ENCODE measurements at places on chromosomes 2 and 18.

DNA sequence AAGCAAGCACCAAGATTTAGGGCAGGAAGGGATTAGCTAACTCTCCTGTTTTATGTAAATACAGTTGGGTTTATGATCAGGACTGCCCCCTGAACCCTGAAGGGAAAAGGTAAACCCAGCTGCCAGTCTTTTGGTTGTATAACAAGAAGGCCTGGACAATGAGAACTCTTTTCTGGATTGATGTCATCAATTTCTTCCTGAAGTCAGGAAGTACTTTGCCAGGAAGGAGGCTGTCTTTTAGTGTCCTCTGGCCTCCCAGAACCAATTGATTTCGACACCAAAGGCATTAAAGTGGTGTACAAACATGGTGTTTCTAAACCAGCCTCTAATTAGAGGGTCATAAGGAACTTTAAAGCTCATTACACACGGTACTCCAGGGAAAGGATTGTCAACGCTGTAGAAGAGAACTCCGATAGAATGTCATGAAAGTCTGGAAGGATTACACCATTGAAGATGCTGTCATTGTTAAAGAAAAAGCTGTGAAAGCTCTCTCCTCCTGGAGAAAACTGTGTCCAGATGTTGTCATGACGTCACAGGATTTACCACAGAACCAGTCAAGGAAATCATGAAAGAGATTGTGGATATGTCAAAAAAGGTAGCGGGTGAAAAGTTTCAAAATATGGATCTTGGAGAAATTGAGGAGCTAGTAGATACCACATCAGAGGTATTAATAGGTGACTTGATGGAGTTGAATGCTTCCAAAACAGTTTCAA is 78.8 kb downstream of the ANKRD12 start:
- no peak for DNase-seq

GRCh38 chr2:30374380-30374779 is 72.7 kb upstream of the LCLAT1 start:
- no peak for DNase-seq

- no peak for DNase-seq
These were observed 16.3 kb downstream of the ZFP36L2 start for GRCh38 chr2:43210125-43210466.

DNA sequence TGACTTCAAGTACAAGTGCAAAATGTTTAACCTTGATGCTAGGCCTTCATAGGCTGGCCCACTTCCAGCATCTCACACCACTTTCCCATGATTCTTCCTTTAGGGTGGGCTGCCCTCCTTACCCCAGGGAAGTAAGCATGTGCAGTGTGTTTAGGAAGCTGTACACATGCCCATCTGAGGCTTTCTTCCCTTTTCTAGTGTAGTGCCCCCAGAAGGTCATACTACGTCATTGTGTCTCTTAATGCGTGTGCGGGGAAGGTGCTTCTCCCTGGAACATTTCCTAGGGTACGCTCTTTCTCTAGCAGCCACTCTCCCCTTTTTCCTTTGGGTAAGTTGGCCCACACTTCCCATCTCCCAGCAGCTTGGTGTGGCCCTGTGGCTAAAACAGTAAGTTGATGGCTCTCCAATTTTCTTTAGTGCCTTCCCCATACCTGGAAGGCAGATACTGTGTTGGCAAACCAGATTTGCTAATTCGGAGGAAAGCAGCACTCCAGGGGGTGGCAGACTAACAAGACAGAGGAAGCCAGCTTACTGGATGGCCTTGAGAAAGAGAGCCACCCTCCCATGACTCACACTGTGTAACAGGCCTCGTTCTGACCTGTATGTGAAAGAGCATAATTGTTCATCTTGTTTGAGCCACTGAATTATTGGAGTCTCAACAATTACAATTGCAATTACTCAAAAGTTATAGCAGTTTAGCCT is 1.1 kb upstream of the SULT6B1 start:
- DNase-seq = no peak

- no peak for DNase-seq
These were observed 24.1 kb upstream of the NMUR1 start for GRCh38 chr2:231554327-231554726.

DNA sequence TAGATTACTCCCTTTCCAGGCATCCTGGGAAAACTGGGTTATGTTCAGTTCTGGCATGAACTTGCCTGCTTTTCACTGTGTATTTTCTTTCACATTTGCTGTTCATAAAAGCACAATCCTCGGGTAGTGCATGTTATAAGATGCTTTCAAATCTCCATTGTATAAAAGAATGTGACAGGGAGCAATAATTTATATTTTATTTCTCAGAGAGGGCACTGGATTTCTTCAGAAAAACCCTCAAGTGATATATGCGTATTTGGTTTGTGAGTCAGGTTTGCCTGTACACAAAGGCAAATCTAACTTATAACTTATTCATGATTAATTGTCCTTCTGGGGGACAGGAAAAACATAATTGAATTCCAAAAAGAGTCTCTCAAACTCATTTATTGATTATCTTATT is 440.7 kb upstream of the MMADHC start:
- DNase-seq = no peak

DNA sequence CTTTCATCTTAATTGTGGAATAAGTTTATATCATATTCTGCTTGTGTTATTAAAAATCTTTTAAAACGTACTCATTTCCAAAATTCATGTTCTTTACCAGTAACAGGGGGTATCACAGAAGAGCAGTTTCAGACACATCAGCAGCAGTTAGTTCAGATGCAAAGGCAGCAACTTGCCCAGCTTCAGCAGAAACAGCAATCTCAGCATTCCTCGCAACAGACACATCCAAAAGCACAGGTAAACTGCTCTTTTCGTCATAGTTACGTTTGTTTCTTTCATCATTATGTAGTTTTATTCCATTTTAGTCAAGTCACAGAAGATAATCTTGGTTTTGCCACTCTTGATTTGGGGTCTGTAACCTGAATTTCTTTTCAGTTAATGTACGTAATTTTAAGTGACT is 93.5 kb upstream of the KIF5C start:
- DNase-seq = no peak

DNA sequence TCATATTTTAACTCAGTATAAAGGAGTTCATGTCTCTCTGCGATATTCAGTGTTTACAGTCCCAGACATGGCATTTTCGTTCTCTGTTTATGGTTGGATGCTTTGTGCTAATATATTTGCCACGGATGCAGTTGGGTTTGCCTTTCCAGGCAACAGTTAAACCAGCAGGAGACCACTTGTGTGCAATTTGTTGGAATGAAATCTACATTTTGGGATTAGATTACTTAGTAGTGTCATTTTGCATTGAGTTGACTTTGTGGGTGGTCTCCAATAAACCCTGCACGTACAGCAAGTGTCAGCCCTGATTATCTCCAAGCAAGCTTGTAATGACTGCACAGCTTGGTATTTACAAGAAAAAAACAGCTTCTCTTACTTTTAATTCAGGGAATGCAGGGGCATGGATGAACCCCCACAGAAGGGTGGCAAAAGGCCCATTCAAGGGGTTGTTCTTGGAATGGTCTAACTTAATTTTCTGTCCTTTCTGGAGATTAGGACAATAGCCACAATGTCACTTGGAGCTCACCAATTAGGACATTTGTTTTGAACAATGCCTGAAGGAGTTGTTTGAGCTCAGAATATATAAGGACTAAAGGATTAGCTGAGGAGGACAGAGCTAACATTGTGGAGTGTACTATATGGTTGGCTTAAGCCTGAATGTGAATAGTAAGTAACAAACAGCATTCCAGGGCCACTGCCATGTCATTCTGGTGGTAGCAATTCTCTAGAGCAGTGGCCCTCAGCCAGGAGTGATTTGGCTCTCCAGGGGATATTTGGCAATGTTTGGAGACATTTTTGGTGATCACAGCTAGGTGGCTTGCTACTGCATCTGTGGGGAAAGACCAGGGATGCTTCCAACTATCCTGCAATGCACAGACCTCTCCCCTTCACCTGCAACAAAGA is 121.5 kb downstream of the SLC4A3 start:
- no peak for DNase-seq

GRCh38 chr2:237154082-237154638 is 68.5 kb downstream of the COPS8 start:
- no peak for DNase-seq

DNA sequence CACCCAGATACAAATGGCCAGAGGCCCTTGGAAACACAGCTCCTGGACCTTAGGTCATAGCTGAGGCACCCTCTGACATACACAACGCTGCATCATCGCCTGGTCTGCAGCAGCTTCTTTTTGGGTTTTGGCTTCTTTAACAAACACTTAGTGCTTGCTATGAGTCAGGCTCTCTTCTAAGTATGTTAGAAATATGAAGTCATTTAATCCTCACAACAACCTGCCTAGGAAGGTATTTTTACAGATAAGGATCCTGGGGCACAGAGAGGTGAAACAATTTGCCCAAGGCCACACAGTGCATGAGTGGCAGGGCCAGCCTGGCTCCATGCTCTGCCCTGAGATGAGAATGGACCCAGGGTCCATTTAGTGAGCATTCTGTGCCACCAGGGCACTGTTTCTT is 96.6 kb downstream of the TMEM17 start:
- no peak for DNase-seq

- DNase-seq = no peak
These were observed 451.4 kb downstream of the EIPR1 start for GRCh38 chr2:2926009-2926857.

- DNase-seq = no peak
These were observed 1.4 kb downstream of the SCYGR3 start for GRCh38 chr2:227613272-227613660.

GRCh38 chr2:134083548-134083947 is 170.3 kb upstream of the MGAT5 start:
- DNase-seq = no peak

- no peak for DNase-seq
These were observed 86.9 kb upstream of the ARL5A start for GRCh38 chr2:151914989-151915628.

- DNase-seq = no peak
These were observed 4.1 kb upstream of the LOXHD1 start for GRCh38 chr18:46660957-46661749.

GRCh38 chr2:132670496-132671150 is 618 bp upstream of the LYPD1 start:
- DNase-seq = no peak

DNA sequence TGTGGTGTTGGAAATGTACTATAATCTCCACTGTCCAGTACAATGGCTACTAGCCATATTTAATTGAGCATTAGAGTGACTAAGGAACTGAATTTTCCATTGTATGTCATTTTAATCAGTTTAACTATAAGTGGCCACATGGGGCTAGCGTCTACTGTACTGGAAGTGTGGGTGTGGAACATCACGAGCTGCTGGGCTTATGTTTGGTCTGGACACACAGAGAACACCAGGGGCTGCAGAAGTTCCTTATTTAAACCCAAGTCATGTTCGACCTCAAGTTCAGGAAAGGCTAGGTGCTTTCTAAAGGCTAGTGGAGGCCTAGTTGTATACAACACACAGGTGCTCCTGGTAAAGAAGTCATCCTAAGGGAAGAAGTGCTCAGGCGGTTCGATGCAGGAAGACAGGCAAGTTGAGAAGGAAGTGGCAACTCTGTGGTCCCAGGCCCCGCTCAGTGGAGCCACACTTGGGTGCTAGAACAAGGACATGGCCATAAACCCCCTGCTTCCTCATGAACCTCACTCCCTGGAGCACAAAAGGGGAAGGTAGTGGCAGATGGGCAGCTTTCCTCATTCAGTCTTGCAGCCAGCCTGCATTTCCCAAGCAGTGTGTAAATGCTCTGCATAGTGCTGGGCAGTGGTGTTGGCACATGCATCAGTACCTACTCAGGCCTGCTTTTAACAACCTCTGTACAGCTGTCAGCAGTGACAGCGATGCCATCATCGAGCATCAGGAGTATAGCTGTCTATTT is 13.3 kb downstream of the LGALSL start:
- no peak for DNase-seq

GRCh38 chr18:27636576-27637085 is 451.5 kb upstream of the CHST9 start:
- DNase-seq = no peak

DNA sequence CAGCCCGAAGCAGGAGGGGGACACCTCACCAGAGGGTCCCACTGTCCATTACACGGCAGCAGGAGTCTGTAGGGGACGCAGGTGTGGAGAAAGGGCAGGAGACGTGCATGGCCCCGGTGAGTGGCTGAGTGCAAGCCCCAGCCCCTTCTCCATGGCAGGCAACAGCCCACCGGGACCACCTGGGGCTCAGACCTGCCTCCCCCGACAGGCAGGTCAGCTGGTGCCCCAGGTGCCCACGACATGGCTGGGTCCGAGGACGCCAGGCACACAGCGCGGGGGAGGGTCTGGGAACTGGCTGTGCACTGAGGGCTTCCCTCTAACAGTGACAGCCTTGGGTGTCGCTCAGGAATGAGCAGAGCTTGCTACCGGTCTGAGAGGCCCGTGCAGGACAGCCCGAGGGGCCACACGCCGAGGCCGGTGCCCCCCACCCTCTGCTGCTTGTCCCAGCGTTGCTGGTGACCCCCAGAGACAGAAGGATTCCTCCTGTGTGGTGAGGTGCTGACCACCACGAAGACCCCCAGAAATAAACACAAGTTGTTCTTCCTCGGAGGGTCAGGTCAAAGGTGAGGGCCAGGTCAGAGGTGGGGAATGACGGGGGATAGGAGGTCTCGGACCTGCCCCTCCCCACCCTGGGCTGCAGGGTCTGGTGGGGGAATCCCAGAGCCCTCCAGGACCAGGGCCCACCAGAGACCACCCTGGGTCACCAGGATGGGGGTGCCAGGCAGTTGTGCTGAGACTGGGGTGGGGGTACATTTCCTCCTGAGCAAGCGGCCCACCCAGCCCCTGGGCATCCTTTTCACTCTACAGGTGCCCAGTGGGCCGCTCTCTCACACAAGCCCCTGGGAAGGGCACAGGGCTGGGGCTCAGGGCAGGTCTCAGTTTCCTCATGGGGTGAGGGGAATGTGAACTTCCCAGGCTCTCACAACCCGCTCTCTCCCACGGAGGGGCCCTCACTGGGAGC is 50.6 kb downstream of the SLC66A2 start:
- no peak for DNase-seq

- DNase-seq = no peak
These were observed 98.3 kb downstream of the DTNA start for GRCh38 chr18:34808389-34808788.

DNA sequence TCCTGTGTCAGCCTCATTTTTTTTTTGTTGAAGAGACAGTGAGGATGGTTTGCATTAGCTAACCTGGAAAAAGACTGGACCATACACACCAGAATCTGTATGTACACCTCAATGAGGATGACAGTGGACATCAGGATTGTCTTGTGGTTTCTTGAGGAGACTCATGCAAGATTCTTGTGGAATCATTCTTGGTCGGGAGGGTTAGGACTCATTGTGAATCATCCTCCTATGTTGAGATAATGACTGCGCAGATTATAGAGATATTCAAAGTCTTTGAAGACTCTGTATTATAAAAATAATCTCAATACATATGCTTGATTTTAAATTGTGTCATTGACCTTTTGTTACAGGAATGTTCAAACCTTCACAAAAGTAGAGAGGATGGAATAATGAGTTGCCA is 49.1 kb upstream of the DOCK10 start:
- DNase-seq = no peak

All from NCI-H2081 treated with DMSO at 0.1 percent for 48 hours (cell line).